ENCODE measurements at places on chromosomes 2 and 18. TPM values are rescaled to one million over a fixed set of nuclear protein-coding genes. Genes with fewer than 3 reads are reported as not detected.
A peak's percentile ranks its signal among the peaks of the same experiment; 100 is the strongest.

- DNase-seq = no peak
These were observed 283.5 kb upstream of the HDAC4 start for GRCh38 chr2:239684271-239684810.

DNA sequence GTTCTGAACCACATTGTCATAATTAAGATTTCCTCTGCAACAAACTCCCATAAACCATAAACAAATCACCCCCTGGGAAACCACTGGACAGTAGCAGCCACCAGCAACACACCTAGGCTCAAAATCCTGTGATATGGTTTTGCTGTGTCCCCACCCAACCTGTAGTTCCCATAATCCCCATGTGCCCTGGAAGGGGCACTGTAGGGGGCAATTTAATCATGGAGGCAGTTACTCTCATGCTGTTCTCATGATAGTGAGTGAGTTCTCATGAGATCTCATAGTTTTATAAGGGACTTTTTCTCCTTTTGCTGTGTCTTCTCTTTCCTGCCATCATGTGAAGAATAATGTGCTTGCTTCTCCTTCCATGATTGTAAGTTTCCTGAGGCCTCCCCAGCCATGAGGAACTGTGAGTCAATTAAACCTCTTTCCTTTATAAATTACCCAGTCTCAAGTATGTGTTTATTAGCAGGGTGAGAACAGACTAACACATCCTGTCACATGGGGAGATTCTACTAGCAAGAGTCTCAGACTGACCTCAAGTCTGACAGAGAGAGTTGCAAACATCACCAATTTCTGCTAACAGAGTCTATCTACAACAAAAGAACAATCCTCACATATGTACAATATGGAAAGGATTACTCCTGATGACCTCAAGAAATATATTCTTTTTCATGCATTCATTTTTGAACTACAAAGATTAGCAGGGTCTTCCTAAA lies 182.6 kb downstream of the GRB14 start:
- no peak for DNase-seq

DNA sequence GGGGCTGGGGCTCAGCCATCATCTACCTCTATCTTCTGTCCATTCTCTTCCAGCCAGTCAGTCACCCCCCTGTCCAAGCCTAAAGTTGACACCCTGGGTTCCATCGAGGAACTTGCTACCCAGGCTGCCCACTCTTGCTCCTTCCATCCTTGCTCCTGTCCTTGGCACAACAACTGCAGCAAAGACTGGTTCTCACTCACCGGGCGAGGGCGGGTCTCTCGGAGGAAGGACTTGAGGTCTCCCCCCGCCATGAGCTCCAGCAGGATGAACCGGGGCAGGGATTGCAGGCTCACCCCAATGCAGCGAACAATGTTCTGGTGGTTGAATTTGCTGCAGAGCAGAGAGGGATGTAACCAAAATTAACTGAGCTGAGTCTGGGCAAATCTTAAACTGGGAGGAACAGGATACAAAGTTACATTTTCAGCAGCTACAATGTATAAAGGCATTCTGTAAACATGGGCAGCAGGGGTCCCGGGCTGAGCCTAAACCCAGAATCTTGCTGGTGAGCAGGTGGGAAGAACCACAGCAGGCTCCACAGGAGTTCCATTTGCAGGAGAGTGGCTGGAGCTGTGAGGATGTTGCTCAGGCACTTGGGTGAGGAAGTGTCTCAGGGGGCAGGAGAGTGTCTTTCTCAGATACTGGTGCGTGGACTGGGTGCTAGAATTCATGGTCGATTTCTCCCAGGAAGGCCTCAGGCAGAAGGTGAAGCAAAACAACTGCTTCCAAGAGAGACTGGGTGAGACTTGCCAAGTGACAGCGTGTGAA lies 105.5 kb downstream of the CLIP4 start:
- no peak for DNase-seq

GRCh38 chr18:76260941-76261472 lies 234.0 kb downstream of the ZNF516 start:
- DNase-seq = no peak

GRCh38 chr2:129347486-129348217 lies 631.8 kb upstream of the RAB6C start:
- DNase-seq = no peak

GRCh38 chr2:67954093-67954748 lies 108.6 kb downstream of the C1D start:
- peak; percentile 78 for DNase-seq

- DNase-seq = no peak
These were observed 78.1 kb downstream of the WDSUB1 start for GRCh38 chr2:159208438-159208837.

DNA sequence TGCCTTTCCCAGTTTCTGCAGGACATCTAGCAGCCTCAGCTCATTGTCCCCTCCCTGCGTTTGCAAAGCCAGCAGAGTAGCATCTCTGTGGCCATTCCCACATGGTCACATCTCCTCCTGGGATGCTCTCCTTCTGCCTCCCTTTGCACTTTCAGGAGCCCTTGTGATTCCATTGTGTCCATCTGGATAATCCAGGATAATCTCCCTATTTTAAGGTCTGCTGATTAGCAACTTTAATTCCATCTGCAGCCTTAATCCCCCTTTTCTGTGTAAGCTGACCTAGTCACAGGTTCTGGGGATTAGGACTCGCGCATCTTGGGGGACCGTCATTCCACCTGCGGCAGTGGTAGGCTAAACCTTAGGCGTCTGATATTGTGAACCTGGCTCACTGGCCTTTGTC lies 70.7 kb downstream of the NEDD4L start:
- DNase-seq = no peak

The CCDC74A gene
- 9.9 TPM for polyA plus RNA-seq
